Right ventricle myocardium inferior (tissue), 1 donor: ENCODE measurements at places on chromosomes 16 and 17. TPM values are rescaled to one million over a fixed set of nuclear protein-coding genes. Genes with fewer than 3 reads are reported as not detected.

DNA sequence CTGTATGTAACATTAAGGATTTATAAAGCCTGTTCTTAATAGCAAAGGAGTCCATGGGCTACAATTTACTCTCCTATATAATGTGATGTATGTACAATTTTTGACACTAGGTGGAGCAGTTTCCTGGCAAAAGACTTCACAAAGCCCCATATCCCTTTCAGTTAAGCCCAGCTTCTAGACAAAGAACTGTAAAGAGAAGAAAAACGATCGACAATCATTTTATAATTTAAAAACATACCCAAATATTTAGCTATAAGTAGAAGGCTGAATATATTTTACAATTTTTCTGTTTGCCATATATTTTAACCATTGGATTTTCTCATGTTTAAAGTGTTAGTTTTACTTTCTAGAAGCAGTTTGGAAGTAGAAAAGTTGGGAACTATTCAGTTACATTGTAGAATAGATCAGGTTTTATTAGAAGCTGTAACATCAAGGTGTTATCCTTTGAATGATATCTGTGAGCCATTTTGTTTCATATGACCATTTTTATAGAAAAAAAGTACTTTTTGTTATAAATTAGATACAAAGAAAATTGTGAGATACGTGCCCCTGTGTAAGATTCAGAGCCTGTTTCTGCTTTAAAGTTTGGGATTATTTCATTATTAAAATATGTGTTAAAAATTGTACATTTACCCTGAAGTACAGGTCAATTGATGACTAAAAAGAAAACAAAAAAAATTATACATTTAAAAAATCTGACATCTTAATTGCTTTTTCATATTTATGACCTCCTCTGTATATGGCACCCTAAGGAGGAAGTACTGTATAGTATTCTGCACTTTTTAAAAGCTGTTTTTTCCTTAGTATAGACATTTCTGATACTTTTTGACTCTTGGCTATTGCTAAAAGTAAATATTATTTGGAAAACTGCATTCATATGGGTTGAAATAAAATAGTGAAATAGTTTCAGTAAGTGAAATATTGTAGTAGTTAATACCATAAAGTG is 46.3 kb downstream of the VMP1 start:
- DNase-seq = no peak

- DNase-seq = no peak
Observed at GRCh38 chr17:60390186-60390585, 1.7 kb downstream of the USP32 start.

DNA sequence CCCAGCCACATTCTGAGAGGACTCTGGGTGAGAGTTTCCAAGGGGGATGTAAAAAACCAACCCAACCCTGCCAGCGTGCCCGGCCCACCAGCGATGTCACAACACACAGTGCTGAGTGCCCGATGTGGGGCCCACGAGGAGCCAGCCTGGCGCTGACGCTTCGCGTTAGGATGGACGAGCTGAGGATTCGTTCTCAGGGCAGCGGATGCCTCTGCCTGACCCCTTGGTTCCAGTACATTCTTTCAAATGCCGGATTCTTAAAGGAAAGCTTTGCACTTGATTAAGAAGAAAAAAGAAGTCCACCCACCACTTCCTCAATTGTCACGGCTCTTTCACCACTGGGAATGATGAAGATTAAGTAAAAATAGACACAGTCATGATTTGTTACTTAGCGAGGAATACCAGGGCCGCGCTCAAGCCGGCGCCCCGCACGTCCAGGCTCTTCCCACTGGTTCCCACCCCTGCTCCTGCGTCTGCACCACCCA is 79.4 kb downstream of the IRF8 start:
- DNase-seq = peak; percentile 69

GRCh38 chr16:28879841-28880588 is 1.7 kb downstream of the ATP2A1 start:
- peak; percentile 91 for DNase-seq

TSPAN10 gene
- 0.24 TPM for total RNA-seq

RHBDF1 gene
- total RNA-seq = 24.5 TPM

TSPOAP1 gene
- 12.1 TPM for total RNA-seq
